ENCODE measurements at places on chromosomes 6 and 20.

DNA sequence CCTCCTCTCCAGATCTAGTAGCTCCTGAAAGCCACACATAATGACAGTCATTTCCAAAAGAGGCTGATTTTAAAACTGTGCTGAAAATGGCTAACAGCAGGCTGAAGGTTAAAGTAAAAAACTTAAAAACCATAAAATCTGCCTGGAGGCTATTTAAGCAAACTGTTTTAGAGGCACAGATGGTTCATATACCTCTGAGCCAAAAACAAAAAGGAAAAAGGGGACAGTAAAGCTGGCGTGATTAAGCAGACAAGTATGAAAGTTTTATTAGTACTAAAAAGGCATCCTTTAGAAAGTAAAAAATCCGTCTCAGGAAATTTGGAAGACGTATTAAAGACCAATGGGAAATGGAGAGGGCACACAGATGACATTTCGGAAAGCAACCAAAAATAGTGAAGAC is 55.8 kb downstream of the SOBP start:
- no peak for DNase-seq

DNA sequence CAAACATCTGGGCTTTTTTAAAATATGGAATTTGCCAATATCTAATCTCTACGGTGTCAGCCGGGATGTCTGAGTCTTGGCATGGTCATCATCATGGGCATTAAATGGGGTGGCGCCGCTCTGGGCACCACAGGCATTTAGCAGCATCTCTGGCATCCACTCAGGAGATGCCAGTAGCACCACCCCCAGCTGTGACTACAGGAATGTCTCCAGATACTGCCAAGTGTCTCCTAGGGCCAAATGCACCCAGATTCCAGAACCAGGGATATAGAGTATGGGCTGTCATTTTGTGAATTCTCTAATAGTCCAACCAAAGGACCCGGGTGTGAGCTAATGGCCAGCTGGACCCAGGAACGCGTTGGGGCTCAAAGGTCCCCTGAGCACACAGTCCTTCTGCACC is 361.0 kb downstream of the TAF4 start:
- no peak for DNase-seq

DNA sequence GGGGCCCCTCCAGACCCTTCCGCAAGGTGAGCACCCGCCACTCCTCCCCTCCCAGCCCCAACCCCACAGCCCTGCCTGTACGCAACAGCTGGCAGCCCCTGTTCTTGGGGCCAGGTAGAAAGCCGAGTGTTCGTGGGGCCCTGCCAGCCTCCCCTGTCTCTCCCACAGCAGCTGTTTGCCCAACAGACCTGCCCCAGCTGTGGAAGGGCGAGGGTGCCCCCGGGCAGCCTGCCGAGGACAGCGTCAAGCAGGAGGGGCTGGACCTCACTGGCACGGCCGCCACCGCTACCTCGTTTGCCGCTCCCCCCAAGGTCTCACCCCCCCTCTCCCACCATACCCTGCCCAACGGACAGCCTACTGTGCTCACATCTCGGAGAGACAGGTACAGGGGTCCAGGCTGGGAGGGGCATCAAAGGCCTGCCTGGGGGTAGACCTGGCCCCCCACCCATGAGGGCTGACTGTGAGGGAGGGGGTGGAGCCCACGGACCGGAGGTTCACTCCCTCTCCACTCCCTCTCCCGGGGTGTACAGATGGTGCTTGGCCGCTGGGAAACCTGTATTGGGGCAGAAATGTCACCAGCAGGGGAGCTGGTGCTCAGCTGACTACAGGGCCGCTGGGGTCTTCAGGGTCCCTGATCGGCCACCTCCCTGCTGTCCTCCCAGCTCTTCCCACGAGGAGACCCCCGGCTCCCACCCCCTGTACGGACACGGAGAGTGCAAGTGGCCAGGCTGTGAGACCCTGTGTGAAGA is 41.1 kb downstream of the FOXP4 start:
- no peak for DNase-seq

DNA sequence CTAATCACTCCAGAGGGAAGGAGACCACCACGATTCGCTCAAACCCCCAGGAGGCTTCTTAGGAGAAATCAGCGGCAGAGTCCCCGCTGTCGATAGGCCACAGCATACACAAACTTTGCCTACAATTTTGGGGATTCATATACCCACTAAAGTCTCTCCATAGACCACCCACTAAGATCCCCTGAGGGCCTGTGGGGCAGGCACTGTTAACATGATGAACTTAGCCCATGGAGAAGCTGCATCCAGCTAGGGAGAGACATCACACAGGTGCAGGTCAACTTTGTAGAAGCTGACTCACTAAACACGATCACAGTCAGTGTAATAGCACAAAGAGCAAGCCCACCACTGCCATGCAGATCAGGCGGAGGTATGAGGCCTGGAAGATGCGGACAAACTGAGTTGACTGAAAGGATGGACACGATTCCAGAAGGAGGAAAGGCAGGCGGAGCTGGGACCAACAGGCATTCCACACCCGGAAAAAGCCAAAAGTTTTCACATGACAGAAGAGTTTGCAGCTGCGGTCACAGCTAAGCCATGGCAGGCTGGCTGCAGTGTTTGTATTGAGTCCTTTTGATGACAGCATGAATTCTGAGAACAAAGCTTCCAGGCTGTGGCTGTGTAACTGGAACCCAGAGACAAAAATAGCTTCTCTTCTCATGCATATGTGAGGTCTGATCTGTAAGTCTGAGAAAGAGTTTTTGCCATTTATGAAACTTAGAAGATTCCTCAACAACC is 75.7 kb upstream of the QKI start:
- DNase-seq: no peak

Measured in NCI-H2081 treated with DMSO at 0.1 percent for 48 hours (cell line).